GM23248 (cell line): ENCODE measurements at places on chromosomes 7 and 10.

DNA sequence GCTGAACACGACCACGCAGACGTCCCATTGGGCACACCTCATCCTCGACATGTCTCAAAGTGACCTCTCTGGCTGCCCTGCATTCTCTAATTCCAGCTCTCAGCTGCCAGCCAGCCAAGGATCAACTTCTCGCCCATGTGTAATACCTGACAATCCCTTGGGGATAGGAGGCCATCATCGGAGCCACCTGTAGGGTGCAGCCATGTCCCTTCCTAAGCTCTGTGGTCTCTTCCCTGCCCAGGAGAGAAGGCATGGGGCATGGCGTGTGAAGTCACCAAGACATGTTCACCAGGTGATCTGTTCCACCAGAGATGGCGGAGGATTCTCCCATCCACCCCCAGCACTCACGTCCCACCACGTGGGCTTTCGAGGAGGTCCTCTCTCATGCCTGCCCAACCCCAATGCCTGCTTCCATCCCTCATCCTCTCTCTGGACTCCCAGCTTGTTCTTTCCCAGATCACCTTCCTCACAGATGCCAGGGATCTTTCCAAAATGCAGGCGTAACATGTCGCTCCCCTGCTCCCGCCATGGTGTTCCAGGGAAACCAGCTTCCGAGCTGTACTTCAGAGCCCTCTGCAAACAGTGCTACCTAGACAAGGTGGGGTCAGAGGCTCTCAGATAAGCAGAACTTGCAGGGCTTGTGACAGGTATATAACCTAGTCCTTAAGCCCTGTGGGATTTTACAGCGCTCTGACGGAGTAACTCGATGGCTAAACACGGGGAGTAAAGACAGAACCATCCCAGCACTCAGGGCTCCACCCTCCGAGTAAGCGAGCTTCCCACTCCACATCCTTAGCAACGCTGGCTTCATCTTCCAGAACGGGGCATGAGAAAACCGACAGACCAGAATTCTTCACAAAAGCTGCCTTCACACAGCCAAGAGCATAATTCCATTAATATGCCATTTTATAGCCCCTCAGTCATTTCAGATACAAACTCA is 41.1 kb downstream of the BRI3 start:
- peak; percentile 13 for DNase-seq

DNA sequence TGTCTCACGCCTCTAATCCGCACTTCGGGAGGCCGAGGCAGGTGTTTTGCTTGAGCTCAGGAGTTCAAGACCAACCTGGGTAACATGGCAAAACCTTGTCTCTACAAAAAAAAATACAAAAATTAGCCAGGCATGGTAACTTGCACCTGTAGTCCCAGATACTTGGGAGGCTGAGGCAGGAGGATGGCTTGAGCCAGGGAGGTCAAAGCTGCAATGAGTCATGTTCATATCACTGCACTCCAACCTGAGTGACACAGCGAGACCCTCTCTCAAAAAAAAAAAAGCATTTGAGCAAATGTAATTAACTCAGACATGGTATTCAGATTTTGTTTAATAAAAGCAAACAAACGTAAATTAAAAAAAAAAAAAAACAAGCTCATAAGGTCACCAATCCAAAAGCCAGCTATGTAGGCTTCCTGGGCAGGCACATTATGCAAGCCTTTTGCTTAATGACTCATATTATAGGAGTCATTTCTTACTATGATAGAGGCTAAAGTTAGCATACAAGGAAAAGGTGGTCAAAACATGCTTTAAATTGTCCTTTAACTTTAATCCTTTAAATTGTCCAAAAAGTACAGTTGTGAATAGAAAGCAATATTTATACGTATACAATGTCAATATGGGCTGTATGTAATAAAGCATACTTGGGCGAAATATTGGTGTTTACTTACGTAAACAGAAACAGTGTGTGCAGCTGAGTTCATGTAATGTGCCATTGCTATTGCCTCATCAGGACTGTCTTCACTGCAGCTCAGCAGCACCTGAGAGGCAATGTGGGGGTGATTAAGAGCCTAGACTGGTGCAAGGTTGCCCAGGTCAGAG is 13.0 kb downstream of the AKR1D1 start:
- peak; percentile 59 for DNase-seq

GRCh38 chr10:78624791-78625190 is 444.0 kb upstream of the ZMIZ1 start:
- no peak for DNase-seq

- peak; percentile 6 for DNase-seq
Measured at GRCh38 chr10:45592432-45592831, 80.1 kb downstream of the ZFAND4 start.

DNA sequence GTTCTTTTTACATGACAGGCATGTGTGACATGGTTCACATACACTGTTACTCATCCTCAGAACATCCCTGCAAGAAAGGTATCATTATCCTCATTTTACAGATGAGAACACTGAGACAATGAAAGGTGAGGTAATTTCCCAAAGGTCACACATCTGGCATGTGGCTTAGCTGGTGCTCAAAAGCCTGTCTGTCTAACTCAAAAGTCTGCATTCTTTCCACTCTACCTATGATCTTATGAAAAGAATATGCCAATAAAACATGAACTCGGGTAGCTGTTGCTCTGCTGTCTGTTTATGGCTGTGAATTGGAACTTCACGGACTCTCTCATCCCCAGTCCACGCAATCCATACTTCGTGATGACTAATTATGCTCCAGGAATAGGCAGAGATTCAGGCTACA is 79.0 kb upstream of the ODAD2 start:
- DNase-seq = peak; percentile 56

DNA sequence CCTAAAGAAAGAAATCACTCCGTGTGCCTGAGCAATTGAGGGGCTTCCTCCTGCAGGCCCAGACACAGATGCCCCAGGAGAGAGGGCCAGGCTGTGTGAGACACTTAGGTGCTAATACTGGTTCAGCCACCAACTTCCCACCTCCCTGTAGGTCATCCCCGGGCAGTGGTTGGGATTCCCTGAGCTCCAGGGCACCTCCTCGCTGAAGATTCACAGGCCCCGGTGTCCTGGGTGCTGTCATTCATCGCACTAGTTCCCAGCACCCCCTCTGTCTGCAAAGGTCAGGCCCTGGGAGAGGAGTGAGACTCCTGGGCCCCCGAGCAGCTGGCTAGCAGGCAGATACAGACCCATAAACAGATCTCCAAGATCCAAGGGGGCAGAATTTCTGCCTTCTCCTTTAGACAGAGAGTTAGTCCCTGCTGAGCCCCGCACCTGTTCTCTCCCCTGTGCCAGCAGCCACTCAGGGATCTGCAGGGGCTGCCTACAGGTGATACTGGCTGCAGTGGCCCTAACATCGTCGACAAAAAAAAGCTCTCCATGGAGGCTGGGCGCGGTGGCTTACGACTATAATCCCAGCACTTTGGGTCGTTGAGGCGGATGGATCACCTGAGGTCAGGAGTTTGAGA is 38.2 kb upstream of the GTF2I start:
- no peak for DNase-seq

GRCh38 chr10:15419279-15419874 is 48.3 kb upstream of the FAM171A1 start:
- DNase-seq = peak; percentile 61

DNA sequence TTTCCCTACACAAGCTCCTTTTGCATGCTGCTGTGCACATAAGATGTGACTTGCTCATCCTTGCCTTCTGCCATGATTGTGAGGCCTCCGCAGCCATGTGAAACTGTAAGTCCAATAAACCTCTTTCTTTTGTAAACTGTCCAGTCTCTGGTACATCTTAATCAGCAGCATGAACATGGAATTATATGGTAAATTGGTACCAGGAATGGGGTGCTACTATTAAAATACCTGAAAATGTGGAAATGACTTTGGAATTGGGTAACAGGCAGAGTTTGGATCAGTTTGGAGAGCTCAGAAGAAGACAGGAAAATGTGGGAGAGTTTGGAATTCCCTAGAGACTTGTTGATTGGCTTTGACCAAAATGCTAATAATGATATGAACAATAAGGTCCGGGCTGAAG is 181.8 kb downstream of the GPR158 start:
- DNase-seq = no peak

- no peak for DNase-seq
Measured at GRCh38 chr7:93933156-93933555, 11.6 kb downstream of the GNG11 start.

DNA sequence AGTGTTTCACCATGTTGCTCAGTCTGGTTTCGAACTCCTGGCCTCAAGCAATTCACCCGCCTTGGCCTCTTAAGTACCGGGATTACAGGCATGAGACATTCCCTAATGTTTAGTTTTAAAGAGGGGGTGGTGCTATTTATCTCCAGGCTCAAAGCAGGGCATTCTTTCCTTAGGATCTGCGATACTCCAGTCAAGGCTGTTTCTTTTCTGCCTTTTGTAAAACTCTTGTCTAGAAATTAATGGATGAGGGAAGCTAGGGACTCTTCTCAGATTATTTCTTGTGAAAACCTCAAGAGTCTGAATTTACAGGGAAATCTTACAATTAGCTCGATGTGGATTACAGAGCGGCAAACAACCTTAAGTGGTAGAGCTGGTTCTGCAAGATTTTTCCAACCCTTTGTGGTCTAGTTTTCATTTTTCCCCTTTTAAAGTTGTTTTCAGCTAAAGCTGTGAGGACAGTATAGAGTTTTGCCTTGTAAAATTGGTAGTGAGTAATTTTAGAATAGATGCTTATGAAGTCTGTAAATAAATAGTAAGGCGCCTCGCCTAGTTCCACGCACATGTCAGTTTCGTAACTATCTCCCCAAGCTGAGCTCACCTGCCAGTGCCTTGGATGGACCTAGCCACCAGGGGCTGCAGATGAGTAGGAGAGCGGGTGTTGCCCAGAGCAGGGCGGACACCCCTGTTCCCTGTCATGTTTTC is 53.1 kb downstream of the CUX1 start:
- DNase-seq = no peak

DNA sequence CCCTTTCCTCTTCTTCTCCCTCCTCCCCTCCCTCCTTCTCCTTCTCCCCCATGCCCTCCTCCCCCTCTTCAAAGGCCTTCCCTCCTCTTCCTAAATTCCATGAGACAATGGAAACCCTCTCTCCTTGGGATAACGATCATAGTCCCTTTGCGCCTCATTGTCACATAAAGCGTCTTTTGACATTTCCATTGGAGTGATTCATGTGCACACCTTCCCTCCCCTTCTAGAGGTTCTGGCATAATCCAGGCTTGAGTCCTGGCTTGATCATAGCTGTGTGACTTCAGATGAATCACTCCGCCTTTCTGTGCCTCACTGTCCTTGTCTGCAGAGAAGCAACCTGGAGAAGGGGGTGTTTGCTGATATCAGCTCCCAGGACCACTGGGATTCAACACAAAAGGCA is 204.2 kb downstream of the TNS3 start:
- no peak for DNase-seq

- DNase-seq = peak; percentile 87
Measured at GRCh38 chr10:102546606-102547320, 43.0 kb downstream of the SUFU start.

DNA sequence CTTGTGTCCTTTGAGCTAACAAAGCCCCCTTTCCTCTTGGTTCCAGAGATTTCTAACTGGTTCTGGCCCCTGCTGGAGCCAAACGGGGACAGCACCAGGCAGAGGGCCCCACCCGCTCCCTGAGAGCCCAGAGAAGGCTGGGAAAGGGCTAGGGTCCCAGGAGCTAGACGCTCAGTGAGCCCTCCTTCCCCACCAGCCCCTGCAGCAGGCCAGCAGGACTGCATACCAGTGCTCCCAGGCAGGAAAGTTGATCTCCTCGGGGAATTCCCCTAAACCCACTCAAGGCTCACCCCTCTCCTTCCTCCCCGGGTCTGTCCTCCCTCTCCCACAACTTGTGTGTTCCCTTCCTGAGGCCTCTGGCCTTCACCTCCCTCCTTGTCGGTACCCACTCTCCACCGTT is 47.7 kb downstream of the PAX2 start:
- DNase-seq = no peak

DNA sequence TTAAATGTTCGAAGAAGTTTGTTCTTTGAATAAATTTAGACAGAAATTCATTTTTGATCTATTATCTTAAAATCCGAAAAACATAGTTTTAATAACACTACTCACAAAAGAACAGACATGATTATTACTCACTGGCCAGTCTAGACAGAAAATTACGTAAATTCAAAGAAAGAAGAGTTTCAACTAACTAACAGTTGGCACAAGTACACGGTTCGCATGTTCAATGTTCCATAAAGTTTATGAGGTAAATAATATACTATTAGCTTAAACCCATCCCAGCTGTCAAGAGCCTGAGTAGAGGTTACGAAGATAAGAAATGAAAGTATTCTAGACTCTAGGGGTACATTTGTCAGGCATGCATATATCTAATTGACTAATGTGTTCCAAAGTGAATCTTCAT is 151.8 kb upstream of the ASAH2 start:
- no peak for DNase-seq

DNA sequence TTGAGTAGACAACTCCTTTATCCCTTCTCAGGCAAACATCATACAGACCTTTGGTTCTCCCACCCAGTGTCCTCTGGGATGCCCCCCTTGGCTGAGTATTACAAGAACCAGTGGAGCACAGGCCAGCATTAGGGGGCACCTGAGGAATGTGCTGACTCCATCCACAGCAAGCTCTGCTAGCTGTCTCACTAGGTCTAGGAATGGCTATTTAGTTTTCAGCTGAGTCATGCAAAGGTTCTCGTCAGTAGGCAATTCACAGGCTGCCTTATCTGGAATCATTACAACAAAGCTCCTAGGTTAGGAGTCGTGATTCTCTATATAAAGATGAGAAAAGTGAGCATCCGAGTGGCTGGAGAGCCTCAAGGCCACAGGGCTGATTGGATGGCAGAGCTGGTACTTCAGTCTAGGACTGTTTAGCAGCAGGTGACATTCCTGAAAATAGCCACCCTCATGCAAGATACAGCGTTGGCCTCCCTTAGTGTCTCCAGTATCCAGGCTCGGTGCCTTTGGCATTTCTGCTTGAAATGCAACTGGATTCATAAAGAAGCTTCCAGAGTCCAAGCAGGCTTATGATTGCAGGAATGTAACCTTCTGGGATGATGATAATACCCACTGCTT is 75.8 kb downstream of the CDCA7L start:
- DNase-seq = peak; percentile 12

GRCh38 chr10:43263551-43264343 is 3.1 kb downstream of the RASGEF1A start:
- peak; percentile 23 for DNase-seq

DNA sequence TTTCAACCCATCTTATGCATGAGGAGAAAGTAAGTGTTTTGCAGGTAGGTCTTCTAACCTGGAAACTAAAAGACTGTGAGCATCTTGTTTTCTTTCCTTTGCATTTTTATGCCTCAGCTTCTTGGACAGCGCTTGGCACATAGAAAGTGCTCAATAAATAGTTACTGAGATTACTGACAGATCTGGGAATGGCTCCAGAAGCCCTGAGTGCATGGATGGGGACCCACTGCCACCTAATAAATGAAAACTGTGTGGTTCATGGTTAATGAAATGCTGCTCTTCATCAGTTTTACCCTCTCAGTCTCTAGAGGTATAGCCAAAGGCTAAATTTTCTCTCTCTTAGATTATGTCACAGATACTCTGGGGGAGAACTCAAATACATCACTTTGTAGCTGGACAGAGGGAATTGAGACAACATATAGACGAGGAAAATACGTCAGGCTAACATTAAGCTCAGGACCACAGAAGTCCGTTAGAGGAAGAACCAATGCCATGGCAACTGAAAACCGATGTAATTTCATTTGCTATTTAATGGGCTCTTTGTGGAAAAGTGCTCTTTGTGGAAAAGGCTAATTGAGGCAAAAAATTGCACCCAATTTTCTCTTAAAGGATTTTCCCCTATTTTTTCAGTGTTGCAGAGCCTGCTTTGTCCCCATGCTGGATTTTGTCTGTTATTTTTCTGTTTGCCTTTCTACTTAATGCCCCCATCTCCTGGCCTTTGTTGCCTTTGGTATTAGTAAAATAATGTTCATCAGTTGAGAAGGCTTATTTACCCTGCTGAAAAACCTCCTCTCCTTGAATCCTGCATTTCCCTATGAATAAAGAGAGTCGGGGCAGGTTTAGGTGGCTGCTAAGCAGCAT is 17.8 kb downstream of the ASB4 start:
- DNase-seq = no peak
